ENCODE measurements at places on chromosomes 3 and 15.

GRCh38 chr3:128168836-128169235, 15.6 kb downstream of the EEFSEC start:
- DNase-seq = no peak

DNA sequence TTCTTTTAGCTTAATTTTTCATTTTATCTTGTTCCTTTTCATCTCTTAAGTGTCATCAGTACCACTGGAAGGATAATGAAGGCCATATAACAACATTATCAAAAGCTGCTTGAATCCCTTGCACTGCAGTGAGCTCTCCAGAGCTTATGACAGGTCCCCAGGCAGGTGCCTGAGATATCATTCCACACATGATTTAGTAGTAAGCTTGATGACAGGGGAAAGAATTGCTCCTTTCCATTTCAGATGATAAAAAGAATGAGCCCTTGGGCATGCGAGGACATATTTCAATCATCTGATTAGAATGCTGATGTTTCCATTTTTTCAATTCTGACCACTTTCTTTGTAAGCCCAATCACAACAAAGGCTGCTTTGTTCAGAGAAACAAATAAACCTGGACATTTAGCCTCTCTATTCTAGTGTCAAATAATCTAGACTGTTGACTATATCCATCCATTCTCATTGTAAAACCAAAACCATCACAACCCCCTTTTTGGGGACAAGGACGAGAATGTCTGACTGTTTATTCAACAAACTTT, 567.8 kb downstream of the IGSF11 start:
- DNase-seq = no peak

DNA sequence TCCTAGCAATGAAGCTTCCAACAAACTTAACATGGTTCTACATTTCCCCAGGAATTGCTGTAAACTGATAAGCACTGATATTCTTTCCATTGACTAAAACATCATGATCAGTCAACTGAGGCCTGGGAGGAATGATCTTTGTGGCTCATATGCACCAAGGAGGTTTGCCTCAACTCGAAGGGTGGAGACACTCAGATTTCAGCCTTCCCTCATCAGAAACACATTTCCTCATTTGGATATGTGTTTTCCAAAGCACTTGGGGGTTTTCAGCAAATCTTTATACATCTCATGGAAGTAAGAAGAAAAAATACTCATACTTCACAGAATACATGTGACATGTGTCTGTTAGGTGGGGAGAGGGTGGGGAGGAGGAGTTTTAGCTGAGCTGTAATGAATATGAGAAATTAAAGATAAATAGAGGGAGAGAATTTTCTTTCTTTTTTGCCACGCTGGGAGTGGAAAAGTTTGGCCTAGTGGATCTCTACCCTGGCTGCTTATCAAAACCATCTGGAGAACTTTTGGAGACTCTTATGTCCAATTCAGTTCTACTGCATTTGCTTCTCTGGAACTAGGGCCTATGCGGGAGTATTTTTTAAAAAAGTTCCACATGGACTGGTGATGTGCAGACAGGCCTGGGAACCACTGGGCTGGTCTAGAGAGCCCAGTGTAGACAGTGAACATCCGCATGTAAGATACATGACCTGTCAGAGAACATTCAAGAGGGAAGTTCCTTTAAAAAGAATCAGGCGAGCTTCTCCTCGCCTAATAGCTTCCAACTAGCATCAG, 301.0 kb upstream of the ICE2 start:
- no peak for DNase-seq

DNA sequence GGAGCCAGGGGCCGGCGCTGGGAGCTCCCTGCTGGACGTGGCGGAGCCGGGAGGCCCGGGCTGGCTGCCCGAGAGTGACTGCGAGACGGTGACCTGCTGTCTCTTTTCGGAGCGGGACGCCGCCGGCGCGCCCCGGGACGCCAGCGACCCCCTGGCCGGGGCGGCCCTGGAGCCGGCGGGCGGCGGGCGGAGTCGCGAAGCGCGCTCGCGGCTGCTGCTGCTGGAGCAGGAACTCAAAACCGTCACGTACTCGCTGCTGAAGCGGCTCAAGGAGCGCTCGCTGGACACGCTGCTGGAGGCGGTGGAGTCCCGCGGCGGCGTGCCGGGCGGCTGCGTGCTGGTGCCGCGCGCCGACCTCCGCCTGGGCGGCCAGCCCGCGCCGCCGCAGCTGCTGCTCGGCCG, 1.5 kb downstream of the SMAD6 start:
- DNase-seq = peak; percentile 65

DNA sequence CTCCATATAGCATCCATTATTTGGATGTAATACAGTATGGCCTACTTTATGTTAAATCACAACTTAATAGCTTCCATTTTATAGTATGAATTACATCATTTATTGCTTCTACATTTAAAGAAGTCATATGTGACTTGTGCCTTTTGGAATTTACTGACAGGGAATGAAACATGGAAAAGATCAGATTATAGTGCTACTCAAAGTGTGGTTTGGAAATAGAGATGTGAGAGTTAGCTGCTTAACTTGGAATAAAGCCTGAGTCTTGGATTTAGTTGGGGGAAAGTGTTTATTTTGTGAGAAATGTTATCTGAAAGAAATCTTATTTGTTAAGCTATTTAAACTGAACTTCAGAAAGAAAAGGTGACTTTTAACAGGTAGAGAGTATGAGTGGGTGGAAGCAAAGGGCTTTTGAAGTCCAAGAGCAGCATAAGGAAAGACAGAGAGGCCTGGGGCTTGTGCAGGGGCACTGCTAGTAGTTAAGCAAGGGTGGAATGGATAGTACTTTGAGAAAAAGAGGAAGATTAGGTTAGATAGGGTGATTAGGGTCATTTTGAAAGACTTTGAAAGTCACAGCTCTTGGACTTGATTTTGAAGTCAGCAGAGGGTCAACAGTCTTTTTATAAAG, 60.5 kb downstream of the SLMAP start:
- DNase-seq = no peak

GRCh38 chr3:73024836-73025235, 28.2 kb downstream of the PPP4R2 start:
- no peak for DNase-seq

DNA sequence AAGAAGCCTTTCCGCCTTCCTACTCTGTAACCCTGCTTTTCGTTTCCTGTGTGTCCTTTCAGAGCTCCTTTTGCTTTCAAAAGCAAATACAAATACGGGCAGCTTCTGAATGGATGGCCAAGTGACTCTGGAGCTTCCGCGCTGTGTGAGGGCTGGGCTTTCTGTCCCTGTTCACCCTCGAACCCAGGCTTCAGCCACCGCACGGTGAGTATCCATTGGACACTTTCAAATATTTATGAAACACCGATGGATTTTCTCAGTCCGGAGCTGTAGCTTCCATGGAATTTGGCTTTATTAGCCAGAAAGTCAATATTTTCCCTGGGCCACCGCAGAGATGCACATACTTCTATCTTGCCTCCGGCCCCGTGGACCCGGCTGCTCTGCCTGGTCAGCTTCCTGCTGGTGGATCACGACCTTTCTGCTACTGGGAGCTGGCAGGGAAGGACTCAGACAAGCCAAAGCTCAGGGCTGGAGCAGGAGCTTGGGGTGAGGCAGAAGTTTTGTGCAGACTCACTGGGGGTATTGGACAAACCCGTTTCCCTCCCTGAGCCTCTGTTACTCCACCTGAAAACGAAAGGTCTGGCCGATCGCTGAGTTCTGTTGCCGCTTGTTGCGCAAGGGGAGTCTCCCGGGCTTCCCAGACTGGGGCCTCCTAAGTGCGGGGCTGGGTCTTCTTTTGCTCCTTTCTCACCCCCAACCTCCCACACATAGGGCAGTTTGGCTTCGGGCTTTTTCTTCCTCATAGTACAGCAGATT, 63.6 kb downstream of the LINGO1 start:
- DNase-seq = peak; percentile 90

GRCh38 chr3:171804618-171805389, 5.5 kb downstream of the PLD1 start:
- DNase-seq = no peak

DNA sequence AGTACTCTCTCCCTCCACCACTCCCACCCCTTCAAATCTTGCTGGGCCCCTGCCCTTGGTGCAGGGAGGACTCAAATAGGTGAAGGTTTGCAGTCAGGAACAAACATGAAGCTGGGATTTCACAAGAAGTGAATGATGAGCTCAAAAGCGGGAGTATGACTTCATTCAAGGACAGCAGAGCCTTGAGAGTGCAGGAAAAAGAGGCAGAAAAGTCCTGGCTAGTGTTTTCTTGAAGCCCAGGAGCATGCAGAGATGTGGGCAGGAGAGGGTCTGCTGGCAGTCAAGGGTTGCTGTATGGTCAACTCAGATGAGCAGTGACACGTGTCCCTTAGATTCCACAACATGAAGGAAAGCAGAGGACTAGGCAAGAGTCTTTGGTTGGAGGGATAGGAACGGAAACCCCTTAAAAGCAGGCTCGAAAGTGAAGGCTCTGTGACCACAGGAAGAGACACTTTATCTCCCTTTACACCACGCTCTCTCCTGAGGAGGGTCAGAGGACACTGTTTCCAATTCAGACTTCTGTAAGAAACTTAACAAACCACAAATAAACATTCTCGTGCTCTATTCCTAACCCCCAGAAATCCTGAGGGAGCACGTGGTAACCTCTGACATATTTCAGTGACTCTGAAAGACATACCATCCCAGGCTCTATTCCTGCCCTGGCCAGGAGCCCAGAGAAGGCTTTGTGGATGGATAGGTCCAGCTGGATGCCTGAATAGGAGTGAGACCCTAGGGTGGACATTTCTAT, 168.0 kb upstream of the NDN start:
- DNase-seq = no peak

DNA sequence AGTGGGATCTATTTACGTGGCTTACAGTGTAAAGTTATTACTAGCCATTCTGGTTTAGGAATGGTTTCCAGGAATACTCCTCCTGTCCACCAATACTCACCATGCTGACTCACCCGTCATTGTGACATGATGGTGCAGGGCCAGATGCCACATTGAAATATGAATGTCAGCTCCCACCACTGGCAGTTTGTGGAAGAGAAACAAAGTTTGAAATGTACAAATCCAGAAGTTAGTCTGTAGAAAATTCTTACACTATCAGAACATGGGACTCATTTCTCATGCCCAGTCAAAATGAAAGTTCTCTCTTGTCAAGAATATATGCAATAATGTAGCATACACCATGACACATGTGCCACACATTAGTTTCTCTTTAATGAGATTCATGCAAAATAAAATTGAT, 14.4 kb upstream of the TSPAN3 start:
- DNase-seq = no peak

GRCh38 chr15:83714939-83715628, 61.2 kb downstream of the ADAMTSL3 start:
- DNase-seq = no peak

DNA sequence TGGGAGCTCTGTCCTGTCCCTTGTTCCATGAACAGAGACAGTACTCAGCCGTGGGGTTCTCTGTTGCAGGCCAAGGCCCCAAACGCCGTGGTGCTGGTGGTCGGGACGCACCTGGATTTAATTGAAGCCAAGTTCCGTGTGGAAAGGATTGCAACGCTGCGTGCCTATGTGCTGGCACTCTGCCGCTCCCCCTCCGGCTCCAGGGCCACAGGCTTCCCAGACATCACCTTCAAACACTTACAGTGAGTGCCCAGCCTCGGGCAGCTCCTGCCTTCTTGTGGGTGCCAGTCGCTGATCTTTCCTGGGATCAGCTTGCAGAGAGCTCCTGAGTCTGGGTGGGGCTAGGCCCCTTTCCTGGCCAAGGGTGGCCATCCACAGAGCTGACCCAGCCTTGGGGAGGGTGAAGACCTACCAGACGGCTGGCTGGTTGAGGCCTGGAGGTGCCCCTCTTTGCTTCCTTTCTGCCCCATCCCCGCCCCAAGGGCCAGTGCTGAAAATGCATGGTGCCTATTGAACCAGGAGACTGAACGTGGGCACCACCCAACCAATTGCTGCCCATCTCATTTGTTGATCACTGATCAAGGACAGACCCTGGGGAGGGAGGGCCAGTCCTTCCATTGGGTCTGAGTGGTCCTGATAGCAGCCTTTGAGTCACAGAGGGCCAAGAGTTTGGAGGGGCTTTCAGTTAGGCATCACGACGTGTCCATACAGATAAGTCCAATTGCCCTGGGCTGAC, 106.9 kb downstream of the LRRK1 start:
- DNase-seq = no peak

DNA sequence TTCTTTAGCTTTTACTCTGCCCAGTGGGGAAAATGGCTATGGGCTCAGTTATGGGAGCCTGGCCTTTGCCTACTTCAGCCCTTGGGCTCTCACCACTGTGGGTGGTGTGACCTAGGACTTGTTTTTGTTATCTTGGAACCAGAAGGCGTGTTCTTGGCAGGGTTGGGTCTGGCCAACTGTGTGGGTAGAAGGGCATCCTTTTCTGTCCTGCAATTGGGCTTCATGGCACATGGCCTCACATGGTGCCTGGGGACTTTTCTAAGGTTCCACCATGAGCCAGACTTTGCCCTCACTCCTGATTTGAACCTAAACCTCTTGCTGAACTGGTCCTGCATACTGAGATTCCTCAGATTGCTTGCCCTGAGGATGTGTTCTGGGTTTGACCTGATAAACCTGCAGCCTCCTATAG, 1.7 kb downstream of the GLYCTK start:
- no peak for DNase-seq

Data from HuH-7.5 (cell line).